Cardiac fibroblast (primary cell): ENCODE measurements at places on chromosomes 16 and 17.

GRCh38 chr17:81285179-81285878 lies 9.8 kb downstream of the SLC38A10 start:
- DNase-seq = peak; percentile 66

- no peak for DNase-seq
Observed at GRCh38 chr17:21021208-21021803, 21.5 kb downstream of the USP22 start.

DNA sequence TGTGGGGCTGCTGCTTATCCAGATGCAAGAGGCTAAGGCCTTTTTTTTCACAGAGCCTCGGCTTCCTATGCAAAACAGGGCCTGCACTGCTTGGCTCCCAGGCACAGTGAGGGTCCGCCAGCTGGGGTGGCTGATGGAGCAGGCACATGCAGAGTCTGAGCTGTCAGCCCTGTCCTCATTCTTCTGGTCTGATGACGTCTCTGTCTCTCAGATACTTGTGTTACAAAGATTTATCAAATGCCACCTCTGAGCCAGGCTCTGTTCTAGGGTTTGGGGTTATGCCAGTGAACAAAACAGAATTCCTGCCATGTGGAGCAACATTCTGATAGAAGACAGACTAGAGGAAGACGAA lies 4.8 kb downstream of the RNF40 start:
- DNase-seq = no peak

- DNase-seq = no peak
Observed at GRCh38 chr17:65156185-65156834, 19.1 kb downstream of the RGS9 start.

DNA sequence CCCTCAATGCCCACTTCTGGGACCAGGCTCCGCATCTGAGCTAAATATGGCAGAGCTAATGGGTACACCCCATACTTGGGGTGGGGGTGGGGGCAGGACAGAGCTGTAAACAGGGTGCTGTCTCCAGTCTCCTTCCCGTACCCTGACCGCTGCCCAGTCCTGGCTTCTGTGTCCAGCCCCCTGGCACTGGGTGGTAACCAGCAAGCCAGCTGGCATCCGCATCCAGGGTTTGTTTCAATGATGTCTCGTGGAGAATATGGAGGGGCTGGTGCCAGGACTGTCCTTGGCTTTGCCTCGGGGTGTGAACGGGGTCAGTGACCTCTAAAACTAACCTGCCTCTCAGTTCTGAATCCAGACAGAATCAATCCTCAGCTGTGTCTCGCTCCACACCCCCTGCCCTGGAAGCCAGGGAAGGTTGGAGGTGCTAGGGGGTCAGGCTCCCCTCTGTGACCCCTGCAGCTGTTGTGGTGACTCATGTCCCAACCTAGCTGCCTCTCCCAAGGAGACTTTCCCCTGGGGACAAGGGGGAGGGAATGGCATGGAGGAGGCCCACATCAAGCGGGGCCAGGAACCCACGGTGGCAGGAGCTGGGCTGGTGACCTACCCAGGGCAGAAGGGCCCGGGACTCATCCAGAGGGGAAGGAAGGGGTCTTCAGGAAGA lies 1.5 kb upstream of the PNMT start:
- DNase-seq = no peak

DNA sequence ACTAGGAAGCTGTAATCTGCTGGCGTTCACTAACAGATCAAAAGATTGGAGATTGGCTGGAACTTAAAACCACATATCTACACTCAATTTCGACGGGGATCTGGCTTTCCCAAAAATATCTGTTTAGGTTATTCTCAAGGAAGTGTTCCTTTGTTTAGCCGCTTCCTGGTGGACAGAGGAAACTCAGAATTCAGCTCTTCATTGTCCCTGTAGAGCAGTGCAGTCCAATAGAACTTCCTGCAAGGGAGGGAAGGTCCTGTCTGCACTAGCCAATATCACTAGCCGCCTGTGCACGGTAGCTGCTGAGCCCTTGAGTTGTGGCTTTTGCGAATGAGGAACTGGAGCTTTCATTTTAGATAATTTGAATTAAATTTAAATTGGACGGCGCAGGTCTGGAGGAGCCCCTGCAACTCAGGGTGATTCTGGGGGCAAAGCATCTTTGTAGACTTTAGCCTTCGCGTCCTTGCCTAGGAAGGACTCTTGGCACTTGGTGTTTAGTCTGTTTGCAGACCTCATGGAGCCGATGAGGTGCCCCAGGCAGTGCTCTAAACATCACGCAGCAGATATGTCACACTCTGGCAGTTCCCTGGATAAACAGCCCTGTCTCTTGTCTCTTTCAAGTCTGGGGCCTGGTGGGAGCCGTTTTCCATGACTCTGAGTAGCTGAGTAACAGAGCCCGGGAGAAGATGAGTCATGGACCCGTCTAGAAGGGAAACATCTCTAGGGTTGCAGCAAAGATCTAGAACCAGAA lies 122.2 kb downstream of the CCDC182 start:
- peak; percentile 67 for DNase-seq

DNA sequence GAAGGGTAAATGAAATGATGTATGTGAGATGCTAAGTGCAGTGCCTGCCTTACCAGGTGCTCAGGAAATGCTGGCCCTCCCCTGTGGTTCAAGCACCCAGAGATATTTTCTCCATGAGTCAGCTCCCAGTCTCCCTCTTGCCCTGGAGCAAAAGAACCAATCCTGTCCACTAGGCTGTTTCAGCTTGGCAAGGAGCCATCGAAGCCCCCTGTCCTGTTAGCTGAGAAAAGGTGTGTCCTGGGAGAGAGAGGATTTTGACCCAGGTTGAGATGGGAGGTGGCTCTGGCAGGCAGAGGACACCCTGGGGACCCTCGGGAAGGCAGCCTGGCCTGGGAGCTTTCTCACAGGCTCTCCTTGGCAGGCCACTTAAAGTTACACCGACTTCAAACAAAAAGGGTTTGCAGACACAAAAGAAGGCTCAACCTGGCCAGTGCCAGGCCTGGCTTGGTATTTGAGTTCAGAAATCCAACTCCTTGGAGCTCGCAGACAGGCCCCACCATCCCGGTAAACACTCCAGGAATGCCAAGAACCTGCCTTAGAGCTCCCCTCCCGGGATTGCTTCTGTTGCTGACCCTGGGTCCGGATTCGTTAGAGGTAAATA lies 29.6 kb downstream of the NTN1 start:
- no peak for DNase-seq

GRCh38 chr16:27568077-27568476 lies 18.1 kb downstream of the KATNIP start:
- peak; percentile 33 for DNase-seq

DNA sequence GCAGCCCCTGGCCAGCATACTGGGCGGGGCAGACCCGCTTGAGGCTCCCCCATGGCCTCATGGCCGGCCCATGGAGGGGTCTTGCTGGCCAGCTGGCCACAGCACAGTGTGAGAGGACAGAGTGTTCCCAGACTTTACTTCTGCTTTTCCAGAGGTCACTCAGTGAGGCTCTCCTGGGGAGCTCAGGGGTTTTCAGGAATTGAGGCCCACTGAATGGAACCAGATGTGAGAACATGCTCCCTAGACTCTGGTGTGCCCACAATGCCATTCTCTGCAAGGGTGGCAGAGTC lies 21.2 kb downstream of the ATP6V0D1 start:
- DNase-seq = no peak

DNA sequence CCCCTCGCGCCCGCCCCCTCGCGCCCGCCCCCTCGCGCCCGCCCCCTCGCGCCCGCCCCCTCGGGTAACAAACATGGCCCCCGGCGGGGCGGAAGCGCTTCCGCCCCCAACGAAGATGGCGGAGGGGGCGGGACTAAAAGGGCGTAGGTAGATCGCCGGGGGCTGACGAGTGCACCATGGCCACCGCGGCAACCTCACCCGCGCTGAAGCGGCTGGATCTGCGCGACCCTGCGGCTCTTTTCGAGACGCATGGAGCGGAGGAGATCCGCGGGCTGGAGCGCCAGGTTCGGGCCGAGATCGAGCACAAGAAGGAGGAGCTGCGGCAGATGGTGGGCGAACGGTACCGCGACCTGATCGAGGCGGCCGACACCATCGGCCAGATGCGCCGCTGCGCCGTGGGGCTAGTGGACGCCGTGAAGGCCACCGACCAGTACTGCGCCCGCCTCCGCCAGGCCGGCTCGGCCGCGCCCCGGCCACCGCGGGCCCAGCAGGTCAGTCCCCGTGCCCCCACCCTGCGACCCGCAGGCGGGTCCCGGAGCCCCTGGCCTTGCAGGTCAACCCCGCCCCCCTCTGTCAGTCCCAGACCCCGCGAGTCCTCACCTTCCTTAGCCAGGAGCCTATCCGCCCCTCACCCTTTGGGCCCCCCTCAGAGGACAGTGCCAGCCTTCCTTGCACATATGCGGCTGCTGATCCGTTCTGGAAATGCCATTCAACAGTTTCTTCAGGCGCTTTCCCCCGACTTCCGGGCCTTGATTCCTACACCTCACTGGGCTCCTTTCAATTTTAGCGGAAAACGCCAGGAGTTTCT lies at the start of gene COG1:
Gene COG1, plus strand, starts transcription at position 162 of the 808 bp plus-strand sequence. Its CDS starts 15 bp downstream, at position 177.
- DNase-seq = peak; percentile 87

GRCh38 chr16:68644715-68645493 lies at the start of gene CDH3:
CDH3 (plus strand) TSS chr16:68645310; CDS start chr16:68645380, 70 bp downstream.
- DNase-seq = no peak

- peak; percentile 49 for DNase-seq
Observed at GRCh38 chr17:17666111-17666714, 15.0 kb upstream of the RAI1 start.

GRCh38 chr17:62898239-62898864 lies 67.7 kb upstream of the TANC2 start:
- DNase-seq = peak; percentile 38

DNA sequence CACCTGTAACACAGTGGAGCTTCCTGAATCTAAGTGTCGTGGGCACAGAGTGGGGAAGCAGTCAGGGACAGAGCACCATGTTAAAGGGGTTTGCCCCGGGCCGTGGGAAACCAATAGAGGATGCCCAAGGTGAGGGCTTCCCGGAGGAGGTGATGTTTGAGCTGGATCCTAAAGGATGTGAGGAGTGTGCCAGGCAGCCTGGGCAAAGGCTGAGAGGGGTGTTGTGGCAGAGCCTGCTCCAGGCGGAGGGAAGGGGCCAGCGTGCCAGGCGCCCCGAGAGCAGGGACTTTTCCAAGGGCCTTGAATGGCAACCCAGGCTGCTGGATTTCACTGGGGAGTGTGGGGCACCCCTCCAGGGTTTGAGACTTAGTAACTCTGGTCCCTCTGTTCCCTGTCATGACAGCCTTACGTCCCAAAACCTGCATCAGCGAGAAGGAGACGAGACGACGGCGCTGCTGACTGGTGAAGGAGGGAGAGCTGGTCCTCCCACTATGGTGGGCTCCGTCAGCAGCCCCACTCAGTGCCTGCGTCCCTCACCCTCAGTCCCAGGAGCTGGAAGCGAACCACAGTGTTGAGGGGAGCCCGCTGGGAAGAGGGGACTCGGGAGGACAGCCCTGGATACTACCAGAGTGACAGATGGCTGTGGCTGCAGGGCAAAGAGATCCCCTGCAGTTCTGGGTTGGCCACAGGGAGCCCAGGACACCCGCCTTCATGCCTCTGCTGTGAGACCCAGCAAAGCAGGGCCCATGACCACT lies 228.4 kb downstream of the KATNIP start:
- DNase-seq = no peak

DNA sequence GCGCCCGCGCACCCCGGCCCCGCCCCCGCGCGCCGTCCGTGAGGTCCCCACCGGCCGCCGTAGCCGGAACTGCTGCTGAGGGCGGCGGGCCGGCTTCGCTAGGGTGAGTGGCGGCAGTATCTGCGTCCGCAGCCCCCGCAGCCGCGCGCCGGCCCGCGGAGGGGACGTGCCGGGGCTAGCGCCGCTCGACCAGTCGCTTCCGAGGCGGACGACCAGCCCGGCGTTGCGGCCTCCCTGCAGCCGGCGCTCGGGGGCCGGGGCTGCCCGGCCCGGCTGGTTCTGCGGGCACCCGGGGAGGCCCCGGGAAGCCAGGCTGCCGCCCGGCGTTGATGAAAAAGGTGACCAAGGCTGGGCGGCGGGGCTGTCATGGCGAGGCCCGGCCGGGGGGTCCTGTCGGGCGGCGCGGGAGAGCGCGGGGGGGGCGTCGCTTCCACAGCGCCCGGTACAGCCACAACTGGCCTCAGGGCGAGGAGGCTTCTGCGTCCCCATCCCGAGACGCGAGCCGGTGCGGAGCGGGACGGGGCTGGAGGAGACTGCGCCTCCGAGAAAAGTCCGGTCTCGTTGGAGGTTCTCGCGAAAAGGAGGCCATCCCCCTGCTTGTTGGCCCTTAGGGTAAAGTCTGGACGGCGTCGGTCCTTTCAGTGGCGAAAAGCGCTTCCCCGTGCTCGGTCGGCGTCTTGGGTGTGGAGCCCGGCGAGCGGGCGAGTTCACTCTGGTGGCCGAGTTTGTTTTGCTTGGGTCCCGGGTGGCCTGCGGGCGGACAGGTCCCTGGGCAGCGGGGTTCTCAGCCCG lies at the start of gene CRAMP1:
Gene CRAMP1, plus strand, starts transcription at position 41 of the 792 bp plus-strand sequence. CDS start 2,280 bp downstream, outside the sequence.
- peak; percentile 26 for DNase-seq
